Endothelial cell (in vitro differentiated cells): ENCODE measurements at places on chromosomes 12 and 14.
A peak's percentile ranks its signal among the peaks of the same experiment; 100 is the strongest.

GRCh38 chr12:67780580-67781084, 132.1 kb downstream of the DYRK2 start:
- DNase-seq, result no peak

DNA sequence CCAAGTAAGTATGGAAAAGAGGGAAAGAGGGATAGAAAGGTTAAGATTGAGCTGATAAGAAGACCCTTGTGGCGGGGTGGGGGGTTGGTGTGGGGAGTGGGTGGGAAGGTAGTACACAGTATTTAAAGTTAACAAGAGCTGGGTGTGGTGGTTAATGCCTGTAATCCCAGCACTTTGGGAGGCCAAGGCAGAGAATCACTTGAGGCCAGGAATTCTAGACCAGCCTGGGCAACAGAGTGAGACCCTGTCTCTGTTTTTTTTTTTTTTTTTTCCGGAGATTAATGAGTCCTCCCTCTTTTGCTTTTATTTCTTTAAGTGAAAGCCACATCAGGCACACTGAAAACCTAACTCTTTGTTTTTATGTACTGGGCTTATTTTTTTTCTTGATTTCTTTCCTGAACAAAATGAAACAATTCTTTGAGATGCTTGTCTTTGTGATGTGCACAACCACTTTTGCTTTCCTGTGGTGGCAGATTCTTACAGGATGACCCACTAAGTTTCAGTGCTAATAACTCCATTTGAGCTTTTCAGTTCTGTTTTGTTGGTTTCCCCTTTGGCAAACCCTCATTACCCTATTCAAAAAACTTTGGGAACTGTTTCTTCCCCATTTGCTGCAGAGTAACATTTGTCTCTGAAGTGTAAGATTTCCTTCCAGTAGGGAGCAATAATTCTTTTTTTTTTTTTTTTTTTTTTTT, 54.8 kb downstream of the WNK1 start:
- DNase-seq, result no peak

- peak; percentile 53 for DNase-seq
These were observed 594 bp downstream of the KRAS start for GRCh38 chr12:25249931-25250738.

- no peak for DNase-seq
These were observed 7.4 kb downstream of the REM2 start for GRCh38 chr14:22890416-22890815.

GRCh38 chr14:72616811-72617210, 277.1 kb downstream of the DPF3 start:
- no peak for DNase-seq

DNA sequence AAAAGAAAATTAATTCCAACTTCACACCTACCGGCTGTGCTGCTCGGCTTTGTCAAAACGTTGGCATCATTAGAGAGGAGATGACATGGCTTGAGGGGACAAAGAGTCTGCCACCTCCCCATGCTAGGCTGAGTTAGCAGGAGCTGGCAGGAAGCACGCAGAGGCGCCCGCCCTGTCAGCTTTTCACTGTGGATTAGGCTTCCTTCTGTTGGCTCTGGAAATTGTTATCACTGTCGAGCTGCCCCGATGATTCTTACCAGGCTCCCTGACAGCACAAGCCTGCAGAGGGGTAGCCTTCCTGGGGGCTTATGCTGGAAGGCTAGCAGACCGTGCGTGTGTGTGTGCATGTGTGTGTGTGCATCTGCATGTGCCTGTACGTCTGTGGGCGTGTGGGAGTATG, 490.9 kb upstream of the TBX3 start:
- no peak for DNase-seq

- DNase-seq, result no peak
These were observed 9.2 kb downstream of the KTN1 start for GRCh38 chr14:55589171-55589570.

- DNase-seq, result no peak
These were observed 92.7 kb downstream of the TTLL5 start for GRCh38 chr14:75753696-75754095.

- peak; percentile 69 for DNase-seq
These were observed 80.3 kb downstream of the ESRRB start for GRCh38 chr14:76456200-76456599.

- no peak for DNase-seq
These were observed 26.7 kb downstream of the C12orf75 start for GRCh38 chr12:105357162-105357691.

- DNase-seq, result no peak
These were observed 5.9 kb downstream of the C12orf71 start for GRCh38 chr12:27076468-27076867.

GRCh38 chr12:111453071-111453989, 47.6 kb downstream of the SH2B3 start:
- DNase-seq, result no peak

DNA sequence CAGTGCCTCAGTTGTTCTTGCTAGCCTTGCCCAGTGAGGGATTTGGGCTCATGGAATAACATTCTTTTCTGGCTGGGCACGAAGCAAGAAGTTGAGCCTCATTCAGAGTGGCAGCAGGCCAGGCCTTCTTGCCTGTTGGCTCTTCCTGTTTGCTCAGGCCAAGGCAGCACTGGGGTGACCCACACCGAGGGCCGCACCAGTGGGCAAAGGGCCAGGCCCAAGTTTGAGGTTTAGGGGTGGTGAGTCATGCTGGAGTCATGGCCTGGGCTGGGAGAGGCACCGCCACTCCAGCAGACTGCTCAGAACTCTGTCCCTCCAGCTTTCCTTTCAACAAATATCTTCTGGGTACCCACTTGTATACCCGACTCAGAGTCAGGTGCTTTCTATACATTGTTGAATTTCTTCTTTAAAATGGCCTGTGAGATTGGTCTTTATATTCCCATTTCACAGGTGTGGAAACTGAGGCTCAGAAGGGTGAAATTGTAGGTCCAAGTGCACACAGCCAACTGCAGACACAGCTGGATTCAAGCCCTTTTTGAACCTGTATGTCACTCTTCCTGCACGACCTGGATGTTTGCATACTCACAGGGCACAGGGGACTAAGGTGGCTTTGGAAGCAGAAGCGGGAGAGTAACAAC, 279.4 kb downstream of the FOXN3 start:
- no peak for DNase-seq

- no peak for DNase-seq
These were observed 283 bp downstream of the VIPAS39 start for GRCh38 chr14:77457115-77457521.

DNA sequence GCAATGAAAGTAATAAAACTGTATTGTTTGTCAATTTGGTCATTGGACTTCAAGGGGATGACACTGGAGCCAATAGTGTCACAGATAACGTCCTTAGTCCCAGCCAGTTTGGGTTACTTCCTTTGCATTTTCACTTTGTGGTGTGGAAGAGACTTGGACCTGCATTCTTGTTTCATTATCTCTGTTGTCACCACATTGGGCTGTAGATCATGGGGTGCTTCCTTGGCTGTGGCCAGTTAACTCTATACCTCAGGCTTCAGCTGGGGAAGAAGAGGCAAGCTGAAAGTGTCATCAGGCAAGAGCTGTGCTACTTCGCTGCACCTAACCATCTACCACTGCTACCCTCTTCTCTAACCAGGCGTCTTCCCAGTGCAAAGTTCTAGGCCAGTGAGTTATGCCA, 15.1 kb upstream of the CISTR start:
- no peak for DNase-seq

DNA sequence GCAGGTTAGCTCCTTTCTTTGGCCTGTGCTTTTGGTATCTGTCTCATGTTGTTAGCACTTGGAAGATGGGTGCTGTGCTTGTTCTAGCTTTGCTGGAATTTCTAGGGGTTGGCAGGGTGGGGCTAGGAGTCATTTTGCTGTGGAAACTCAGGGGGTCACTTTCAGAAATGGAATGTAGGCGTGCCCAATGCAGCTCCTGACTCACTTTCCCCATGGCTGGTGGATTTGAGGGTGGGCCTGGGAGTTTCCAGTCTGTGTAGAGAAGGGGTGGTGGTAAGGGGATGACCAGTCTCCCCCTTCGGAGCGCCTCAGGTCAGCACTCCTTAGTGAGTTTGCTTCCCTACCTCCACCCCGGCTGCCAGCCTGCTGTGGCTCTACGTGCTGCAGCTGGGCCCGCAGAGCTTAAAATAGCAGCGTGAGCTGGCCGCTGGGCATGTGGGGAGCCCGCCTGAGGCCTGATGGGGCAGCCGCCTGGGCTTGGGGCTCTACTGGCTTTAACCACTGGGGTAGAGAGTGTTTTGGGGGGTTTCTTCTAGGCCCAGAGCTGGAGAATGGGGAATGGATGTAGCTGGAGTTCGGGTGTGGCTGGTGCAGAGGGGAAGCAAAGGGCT, 108.2 kb downstream of the TSPAN9 start:
- DNase-seq, result no peak

- no peak for DNase-seq
These were observed 77.3 kb upstream of the DHRS4 start for GRCh38 chr14:23876160-23876750.

DNA sequence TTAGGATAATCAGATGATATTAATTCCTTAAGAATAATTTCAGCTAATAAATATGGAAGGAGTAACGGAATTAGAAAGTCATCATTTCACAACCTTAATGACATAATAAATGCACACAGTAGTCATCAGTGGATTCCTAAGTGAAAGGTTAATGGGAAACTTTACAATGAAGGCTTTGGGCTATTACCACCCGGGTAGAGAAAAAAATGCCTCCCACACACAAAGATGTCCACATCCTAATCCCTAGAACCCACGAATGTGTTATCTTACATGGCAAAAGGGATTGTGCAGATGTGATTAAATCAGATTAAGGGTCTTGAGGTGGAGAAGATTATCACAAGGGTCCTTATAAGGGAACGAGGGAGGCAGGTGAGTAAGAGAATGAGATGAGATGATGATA, 5.6 kb downstream of the TMED10 start:
- DNase-seq, result no peak

- DNase-seq, result no peak
These were observed 84.0 kb downstream of the BORCS5 start for GRCh38 chr12:12440784-12441428.

DNA sequence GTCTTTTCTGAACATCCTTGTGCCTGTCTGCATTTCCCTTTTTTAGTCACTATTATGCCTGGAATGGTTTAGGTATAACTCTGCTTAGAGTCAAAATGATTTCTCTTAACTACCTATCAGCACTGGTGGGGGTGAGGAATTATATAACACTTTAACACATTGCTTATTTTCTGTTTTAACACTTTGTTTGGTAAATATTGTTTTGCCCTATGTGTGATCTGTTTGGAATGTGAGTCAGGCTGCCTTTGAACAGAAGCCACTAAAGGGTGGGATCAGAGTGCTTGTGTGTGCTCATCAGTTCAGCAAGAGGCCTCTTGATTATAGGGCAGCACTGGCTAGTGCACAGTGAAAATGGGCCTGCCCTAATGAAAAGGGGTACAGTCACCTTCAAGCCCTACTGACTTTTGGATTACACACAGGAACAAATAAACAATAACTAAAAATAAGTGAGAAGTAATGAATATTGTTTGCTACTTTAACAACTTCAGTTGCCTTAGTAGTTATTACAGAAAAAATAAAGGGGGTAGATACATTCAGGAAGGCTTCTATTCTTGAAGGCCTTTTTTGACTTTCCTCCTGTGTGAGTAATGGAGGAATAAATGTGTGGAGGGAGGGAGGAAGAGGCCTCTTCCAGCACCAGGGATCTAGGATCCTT, 23.2 kb downstream of the NGDN start:
- DNase-seq, result no peak
